Spinal cord (tissue), 10 donors: ENCODE measurements at places on chromosomes 13 and 19. TPM values are rescaled to one million over a fixed set of nuclear protein-coding genes. Genes with fewer than 3 reads are reported as not detected.

Gene GJB2
- 54.0 TPM for total RNA-seq

- H3K36me3 ChIP-seq: no peaks in the 10 kb centered on the region
- no peak overlapping the region for H3K4me3 ChIP-seq
- no peak overlapping the region for H3K27ac ChIP-seq
- H3K4me1 ChIP-seq: no peaks in the 10 kb centered on the region
- no peak for DNase-seq
Observed at GRCh38 chr13:94269557-94269956, 209.9 kb downstream of the DCT start.

- no peaks in the 10 kb centered on the region for H3K4me1 ChIP-seq
- H3K27me3 ChIP-seq: peaks cover 2% of the 10 kb centered on the region
- no peak overlapping the region for H3K4me3 ChIP-seq
- no peaks in the 10 kb centered on the region for H3K36me3 ChIP-seq
- no peak overlapping the region for H3K27ac ChIP-seq
Observed at GRCh38 chr13:106623799-106624460, 56.0 kb upstream of the ARGLU1 start.

DNA sequence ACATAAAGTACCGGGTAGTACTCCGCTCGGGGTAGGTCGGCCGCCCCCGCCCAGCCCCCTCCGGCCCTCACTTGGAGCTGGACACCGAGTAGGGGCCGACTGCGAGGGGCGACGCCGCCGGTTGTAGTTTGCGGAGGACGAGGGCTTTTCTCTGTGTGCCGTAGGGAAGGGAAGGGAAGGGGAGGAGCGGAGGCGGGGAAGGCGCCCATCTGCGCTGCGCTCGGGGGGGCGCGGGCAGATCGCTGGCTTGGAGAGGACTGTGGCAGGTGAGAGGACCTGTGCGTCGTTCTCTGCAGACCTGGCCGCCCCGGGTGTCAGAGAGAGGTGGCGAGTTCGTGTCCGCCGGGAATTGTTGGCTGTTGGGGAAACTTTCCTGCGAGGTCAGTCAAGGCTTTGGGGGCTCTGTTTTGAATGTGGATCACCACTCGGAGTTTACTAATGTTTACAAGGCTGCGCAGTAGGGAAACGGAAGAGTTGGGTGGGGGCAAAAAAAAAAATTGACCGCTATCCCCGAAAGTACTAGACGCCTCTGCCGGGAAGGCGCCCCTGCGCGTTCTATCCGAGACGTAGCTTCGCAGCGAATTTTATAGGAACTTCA, 1.4 kb downstream of the ING1 start:
- peak overlapping the region; percentile 99 for H3K4me3 ChIP-seq
- peaks cover 11% of the 10 kb centered on the region for H3K36me3 ChIP-seq
- peaks cover 21% of the 10 kb centered on the region for H3K4me1 ChIP-seq
- no peak for DNase-seq

DNA sequence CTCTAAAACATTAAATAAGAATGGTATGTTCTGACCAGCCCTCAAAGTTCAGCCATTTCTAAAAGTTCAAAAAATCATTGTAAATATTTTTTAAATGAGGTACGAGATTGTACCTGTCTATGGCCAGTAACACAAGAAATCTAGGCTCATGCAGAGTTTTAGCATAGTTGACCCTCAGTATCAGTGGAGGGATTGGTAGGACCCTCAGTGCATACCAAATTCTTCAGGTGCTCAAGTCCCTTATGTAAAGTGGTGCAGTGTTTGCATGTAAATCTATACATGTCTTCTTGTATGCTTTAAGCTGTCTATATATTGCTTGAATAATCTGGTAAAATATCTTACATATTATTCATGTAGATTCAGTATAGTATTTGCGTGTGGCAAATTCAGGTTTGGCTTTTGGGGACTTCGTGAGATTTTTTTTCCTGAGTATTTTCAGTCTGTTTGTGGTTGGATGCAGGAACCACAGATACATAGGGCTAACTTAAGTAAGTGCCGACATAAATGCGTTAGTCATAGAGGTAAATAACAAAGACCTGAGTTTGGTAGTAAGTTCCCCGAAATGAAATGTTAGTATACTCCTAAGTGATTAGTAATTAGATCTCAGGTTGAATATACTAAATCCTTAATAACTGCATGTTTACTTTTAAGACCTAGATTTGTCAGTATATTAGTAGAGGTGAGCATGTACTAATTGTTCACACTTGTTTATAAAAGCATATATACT, 7.8 kb downstream of the MIR17HG start:
- peaks cover 3% of the 10 kb centered on the region for H3K36me3 ChIP-seq
- no peaks in the 10 kb centered on the region for H3K4me1 ChIP-seq
- DNase-seq: no peak
- H3K27me3 ChIP-seq: no peaks in the 10 kb centered on the region
- H3K4me3 ChIP-seq: no peak overlapping the region

GRCh38 chr13:30153545-30154426, 153.6 kb downstream of the KATNAL1 start:
- H3K36me3 ChIP-seq: no peaks in the 10 kb centered on the region
- no peak overlapping the region for H3K4me3 ChIP-seq
- no peak overlapping the region for H3K27ac ChIP-seq
- no peaks in the 10 kb centered on the region for H3K27me3 ChIP-seq
- DNase-seq: no peak
